NCI-H146 (cell line): ENCODE measurements at places on chromosomes 1 and 21.
A peak's percentile ranks its signal among the peaks of the same experiment; 100 is the strongest.

GRCh38 chr1:221683681-221684080, 58.2 kb downstream of the DUSP10 start:
- DNase-seq = no peak

GRCh38 chr1:91511386-91511785, 10.7 kb downstream of the CDC7 start:
- DNase-seq = peak; percentile 7

- no peak for DNase-seq
Observed at GRCh38 chr1:84750110-84750730, 60.0 kb upstream of the SSX2IP start.

DNA sequence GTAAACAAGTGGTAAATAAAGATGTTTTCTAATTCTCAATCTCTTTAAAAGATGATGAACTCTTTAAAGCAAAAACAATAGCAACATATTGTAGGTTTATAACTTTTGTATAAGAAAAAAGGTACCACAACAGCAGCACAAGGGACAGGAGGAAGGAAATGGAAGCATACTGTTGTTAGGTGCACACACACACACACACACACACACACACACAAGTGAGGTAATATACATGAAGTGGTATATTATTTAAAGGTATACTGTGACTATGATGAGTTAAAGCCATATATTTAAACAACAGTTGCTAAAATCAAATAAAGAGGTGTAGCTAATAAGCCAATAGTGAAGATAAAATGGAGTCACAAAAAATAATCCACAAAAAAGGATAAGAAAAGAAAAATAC, 20.0 kb downstream of the PPP1R15B start:
- no peak for DNase-seq

- peak; percentile 55 for DNase-seq
Observed at GRCh38 chr1:45018599-45019230, 6.7 kb downstream of the UROD start.

DNA sequence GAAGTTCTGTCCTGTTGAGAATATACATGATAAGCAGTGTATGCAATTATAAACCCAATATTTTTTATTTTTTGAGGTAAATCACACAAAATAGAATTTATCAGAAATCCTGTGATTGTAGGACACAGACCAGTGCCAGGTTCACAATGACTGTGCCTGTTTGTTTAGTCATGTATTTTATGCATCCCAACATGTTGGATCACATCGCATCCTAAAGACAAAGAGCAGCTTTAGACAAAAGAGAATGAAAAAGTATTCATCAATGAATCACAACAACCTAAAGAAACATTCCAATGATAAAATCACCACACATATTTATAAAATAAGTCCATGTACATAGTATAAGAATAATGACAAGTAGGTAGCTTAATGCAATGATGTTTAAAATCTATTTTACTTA, 53.2 kb upstream of the LRRC8D start:
- no peak for DNase-seq

DNA sequence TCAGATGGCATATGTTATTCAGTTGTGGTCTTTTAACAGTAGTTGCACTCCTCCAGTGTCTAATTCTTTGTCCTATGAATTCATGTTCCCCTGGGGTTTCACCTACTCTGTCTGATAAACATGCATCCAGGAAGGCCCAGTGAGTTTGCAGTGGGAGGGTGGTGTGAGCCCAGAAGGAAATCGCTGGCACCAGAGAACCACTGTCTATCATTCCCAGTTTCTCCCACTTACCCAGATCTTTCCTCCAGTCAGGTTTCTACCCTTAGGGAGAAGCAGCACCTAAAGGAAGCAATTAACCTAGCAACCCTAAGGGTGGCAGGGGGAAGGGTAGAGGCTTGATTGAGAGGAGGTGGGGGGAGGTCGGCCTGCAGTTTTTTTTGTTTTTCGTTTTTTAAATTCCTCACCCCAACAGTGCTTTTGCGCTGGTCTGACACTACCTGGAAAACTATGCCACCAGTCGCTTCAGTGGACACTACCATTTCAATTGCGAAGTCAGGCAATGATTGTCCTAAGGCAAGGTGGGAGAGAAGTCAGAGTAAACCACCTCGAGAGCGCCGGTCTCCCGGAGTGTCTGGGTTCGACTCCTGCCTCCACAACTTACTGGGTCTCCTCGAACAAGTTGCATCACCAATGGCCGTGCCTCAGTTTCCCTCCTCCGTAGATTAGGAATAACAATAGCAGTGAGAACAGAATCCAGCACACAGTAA, 766 bp upstream of the SLC44A3 start:
- DNase-seq = peak; percentile 6

- no peak for DNase-seq
Observed at GRCh38 chr1:51792864-51793263, 85.7 kb downstream of the NRDC start.

- DNase-seq = no peak
Observed at GRCh38 chr21:43824333-43825241, 35.2 kb downstream of the RRP1 start.

DNA sequence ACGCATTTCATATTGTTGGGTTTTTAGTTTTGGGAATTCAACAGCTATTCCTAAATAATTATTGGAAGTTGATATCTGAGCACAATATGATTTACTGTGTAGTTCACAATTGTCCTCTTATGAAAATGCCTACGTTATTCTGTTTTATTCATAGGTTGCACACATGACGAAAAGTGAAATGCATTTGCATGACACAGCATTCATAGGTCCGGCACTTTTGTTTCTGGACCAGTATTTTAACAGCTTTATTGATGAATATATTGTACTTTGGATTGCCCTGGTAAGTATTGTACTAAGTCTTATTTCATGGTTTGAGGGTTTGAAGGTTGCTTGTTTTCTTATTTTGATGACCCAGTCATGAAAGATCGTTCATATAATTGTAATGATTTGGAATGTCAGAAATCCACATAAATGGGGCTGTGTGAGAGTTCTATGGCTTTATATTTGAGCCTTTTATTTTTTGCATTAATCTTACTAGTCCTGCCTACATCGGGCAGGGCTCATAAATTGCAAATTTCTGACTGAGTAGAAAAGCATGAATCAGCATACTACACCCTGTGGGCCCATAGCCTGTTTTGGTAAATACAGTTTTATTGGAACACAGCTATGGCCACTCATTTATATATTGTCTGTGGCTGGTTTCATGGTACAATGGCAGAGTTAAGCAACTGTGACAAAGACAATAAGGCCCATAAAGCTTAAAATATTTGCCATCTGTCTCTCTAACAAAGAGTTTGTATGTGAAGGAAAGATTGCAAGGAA, 17.0 kb downstream of the DENND2D start:
- no peak for DNase-seq

GRCh38 chr1:9062021-9062471, 7.4 kb downstream of the SLC2A5 start:
- DNase-seq = no peak

GRCh38 chr1:117466761-117467160, 99.5 kb downstream of the MAN1A2 start:
- DNase-seq = no peak

GRCh38 chr1:50521703-50522102, 98.5 kb upstream of the DMRTA2 start:
- DNase-seq = no peak

- no peak for DNase-seq
Observed at GRCh38 chr1:88302843-88303486, 381.1 kb upstream of the PKN2 start.

GRCh38 chr1:115781851-115782250, 13.3 kb upstream of the CASQ2 start:
- DNase-seq = no peak

- DNase-seq = no peak
Observed at GRCh38 chr1:210089855-210090254, 142.7 kb upstream of the SERTAD4 start.

GRCh38 chr1:203612932-203613682, 13.5 kb upstream of the ATP2B4 start:
- no peak for DNase-seq

DNA sequence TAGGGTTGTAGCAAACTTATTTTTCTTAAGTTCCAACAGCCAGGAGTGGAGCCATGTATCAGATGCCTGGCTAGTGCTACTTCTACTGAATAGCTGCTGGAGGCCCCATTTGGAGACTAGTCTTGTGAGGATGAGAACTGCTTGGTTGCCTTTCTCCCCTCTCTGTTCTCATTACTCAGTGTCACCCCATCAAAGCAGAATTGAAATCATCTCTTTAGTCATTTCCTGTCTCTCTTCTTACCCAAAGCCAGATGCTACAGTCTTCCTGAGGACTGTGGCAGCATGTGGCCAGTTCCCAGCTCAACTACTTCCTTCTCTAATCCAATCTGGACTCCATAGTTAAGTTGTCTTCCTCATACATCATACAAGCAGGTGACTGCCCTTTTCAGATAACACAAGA, 197.5 kb downstream of the BRINP2 start:
- DNase-seq = no peak

- DNase-seq = no peak
Observed at GRCh38 chr1:8343464-8344001, 25.6 kb downstream of the SLC45A1 start.

DNA sequence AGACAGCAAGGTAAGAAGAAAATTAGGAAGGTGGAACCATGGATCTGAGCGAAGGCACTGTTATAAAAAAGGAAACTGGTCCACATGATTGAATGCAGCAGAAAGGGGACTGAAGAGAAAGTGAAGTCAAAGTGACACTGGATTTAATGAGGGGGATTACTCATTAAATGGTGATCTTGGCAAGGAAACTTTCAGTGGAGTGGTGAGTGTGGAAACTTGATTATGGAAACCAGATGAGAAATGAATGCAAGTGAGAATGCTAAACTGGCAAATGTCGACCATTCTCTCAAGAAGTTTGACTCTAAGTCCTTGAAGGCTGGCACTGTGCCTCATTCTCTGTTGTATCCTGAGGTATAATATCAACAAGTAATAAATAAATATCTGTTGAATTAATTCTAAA, 23.3 kb downstream of the COLGALT2 start:
- no peak for DNase-seq

DNA sequence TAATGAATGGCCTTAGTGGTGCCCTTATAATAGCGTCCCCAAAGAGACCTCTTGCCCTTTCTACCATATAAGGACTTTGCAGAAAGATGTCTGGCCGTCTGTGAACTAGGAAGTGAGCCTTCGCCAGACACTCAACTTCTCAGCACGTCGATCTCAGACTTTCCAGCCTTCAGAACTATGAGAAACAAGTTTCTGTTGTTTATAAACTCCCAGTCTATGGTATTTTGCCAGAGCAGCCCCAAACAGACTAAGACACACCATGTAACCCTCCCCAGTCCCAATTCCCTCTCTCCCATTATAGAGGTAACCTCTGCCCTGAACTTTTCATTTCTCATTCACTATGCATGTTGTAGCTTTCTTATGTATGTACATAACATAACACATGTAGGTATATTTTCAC, 55.7 kb downstream of the NID1 start:
- DNase-seq = no peak

GRCh38 chr1:159925719-159926078, 392 bp upstream of the TAGLN2 start:
- no peak for DNase-seq

DNA sequence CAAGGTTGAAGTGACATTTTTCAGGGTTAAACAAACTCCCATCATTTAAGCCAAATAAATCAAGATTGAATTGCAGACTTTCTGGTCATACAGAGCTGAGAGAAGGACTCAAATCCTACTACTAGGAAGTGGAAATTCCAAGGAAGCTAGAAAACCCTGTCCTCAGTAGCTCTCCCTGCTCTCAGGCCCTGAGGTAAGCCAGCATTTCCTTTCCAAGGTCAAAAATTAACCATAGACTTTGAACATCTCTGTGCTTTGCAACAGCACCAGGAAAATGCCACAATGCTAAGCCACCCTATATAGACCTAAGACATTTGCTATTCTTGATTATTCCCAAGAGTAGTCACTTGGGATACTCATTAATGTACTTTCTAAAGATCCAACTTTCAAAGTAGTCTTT, 45.1 kb downstream of the LUZP1 start:
- DNase-seq = no peak

DNA sequence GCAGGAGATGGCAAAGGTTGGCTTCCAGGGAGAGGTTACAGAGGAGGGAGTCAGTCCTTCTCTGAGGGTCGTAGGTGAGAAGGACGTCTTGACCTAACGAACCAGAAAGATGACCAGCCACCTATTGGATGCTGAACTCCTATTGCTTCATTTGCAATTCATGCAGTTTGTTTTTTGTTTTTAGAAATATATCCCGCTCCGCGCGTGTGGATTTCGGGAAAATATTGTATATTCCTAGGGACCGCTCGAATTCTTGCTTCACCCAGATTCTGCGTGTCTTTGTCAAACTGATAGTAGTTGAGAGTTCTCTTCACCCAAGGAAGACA, 564 bp downstream of the DISP1 start:
- DNase-seq = no peak

GRCh38 chr21:42347601-42348327, 3.0 kb downstream of the TFF2 start:
- no peak for DNase-seq

DNA sequence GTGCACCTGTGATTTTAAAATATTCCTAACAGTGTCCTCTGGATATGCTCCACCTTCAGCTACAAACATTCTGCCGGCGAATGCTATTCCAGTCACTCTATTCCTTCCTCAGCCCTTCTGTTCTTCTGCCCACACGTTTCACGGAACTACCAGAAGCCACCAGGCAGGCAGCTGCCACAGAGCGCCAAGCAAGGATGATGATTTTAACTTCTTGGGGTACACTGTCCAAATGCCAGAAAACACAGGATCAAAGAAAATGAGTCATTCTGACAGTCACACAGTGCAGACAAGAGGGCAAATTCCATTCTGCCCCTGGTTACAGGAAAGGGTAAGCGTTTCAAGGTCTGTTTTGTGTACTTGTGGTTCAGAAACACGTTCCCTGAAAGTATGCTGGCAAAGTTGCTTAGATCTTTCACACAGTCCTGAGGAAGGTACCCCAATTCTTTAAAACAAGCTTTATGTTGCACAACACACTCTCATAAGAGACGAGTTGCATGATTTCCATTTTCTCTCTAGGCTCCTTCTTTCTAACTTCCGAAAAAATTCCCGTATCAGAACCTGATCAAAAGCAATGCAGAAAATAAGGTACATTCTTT, 508.3 kb upstream of the PKN2 start:
- DNase-seq = no peak

GRCh38 chr1:117301901-117302300, 65.3 kb upstream of the MAN1A2 start:
- peak; percentile 25 for DNase-seq

DNA sequence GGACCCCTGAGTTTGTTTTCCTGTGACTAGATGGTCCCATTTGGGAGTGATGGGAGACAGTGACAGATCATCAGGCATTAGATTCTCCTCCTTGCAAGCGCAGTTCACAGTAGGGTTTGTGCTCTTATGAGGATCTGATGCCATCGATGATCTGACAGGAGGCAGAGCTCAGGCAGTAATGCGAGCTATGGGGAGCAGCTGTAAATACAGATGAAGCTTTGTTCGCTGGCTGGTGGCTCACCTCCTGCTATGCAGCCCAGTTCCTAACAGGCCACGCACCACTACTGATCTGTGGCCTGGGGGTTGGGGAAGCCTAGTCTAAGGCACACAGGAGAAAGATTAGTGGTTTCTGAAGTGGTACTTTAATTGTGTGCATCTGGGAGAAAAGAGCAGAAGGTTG, 7.1 kb upstream of the PLPP3 start:
- DNase-seq = no peak

- DNase-seq = no peak
Observed at GRCh38 chr1:17098446-17099317, 20.6 kb downstream of the PADI2 start.
